Progenitor cell of endocrine pancreas (in vitro differentiated cells): ENCODE measurements at places on chromosomes 12 and 14.
A peak's percentile ranks its signal among the peaks of the same experiment; 100 is the strongest.

DNA sequence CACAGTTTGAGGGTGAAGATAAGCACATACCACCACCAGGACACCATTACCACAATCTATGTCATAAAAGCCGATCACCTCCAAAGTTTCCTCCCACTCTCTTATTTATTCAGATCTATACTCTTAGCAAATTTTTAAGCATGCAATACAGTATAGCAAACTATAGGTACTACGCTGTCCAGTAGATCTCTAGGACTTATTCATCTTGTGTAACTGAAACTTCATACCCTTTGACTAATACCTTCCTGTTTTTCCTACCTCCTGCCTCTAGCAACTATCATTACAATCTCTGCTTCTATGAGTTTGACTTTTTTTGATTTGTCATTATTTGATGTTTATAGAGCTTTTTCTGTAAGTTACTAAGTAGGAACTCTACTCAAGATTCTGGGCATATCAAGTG is 84.5 kb upstream of the MANSC4 start:
- DNase-seq = no peak

- no peak for DNase-seq
Observed at GRCh38 chr14:51473808-51474565, 177.7 kb upstream of the FRMD6 start.

GRCh38 chr14:91405241-91405721 is 12.3 kb downstream of the CCDC88C start:
- no peak for DNase-seq

- no peak for DNase-seq
Observed at GRCh38 chr14:31286456-31287293, 79.1 kb upstream of the HECTD1 start.

DNA sequence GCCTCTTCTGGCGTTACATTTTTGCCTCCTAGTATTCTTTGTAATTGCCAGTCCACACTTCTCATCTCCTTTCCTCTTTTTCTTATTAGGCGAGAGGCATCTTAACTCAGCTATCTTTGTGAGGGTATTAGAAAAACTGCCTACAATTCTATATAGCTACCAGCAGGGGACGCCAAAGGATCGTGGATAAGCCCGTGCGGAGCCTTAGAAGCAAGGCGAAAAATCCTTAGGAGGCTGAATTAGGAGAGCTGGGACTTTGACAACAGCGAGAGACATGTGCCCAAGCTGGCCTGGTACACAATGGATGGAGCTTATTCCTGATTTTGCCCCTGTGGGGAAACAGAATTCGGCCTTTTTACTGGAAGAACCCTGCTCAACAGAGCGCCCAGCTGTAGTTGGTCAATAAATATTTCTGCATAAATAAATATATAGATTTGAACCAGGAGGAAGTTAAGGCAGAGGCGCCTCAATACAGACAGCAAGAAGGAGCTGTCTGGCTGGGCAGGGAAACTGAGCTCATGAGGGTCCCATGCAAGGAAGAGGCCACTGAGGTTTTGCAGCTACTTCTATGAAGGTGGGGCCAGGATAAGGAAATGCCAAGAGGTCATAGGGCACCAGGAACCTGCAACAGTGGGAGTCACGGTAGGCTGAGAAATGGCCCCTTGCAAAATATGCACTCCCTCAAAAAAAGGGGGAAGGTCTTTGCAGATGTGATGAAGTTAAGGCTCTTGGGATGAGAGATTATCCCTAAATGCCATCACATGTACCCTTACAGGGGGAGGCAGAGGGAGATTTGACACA is 14.6 kb upstream of the RBM19 start:
- peak; percentile 21 for DNase-seq

- no peak for DNase-seq
Observed at GRCh38 chr14:48323665-48324064, 648.3 kb upstream of the MDGA2 start.

DNA sequence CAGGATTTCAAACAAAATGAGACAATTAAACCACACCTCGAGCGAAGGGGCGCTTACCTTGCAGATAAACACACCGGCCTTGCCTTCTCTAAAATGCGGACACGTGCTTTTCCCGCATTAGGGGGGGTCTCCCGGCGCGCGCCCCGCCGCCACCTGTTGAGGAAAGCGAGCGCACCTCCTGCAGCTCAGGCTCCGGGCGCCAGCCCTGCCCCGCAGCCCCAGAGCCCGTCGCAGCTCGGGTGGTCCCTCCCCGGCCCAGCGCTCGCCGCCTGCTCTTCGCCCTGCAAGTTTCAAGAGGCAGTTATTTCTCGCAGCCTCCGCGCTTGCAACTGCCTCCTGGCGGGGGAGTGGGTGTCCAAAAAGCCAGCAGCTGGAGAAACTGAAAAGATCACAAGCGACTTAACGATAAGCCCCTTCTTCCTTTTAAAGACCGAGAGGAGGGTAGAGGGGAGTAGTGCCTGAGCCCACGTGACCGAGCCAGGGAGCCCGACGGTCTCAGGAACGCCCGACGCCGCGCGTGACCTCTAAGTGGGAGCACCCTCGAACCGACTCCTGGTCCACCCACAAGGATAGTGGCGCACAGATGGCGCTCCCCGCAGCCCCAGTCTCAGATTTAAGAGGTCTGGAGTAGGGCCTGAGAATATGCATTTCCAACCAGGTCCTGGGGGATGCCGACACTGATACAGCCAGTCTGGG is at the start of gene ESR2:
TSS of gene ESR2 (minus strand) at position 396 of the 696 bp plus-strand sequence. CDS start 11,386 bp downstream, outside the sequence.
- DNase-seq = peak; percentile 42

DNA sequence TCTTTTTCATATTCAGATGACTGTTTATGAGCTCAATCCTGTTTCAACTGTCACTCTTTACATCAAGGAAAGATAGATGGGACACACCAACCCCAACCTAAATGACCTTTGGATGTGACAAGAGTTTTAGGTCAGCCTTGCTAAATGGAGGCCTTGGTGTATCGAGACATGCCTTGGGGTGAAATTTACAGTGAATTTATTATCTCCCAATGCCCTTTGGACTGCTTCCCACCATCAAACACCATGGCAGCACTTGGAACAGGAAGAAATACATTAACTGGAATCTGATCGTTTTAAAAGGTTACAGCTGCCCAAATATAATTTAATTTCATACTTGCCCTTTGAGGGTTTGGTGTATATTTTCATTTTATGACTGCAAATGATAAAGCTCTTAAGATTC is 327.6 kb downstream of the SOX5 start:
- DNase-seq = no peak

GRCh38 chr14:80658733-80659132 is 282.8 kb downstream of the CEP128 start:
- no peak for DNase-seq

DNA sequence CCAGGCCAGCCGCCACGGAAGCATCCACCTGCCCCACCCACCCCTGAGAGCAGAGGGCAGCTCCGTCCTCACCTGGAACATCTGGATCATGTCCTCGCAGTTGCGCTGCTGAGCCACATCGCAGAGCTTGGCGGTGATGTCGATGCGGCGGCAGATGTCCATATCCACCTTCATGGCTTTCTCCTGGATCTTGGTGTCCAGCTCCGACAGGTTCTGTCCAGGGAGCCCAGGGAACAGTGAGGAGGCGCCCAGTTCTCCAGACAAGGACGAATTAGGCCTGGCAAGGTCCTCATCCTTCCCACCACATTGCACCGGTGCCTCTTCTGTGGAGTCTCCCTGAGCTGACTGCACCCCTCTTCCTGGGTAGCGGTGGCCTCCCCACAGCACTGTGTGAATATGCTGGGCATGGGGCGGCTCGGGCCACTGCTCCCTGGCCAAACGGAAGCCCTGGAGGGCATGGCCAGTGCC is 6.1 kb downstream of the IFFO1 start:
- no peak for DNase-seq
